Activated CD8-positive, alpha-beta T cell treated with anti-CD3 and anti-CD28 coated beads for 36 hours (primary cell): ENCODE measurements at places on chromosomes 3 and 15.

- DNase-seq, result no peak
Measured at GRCh38 chr3:147672436-147672835, 263.3 kb downstream of the ZIC1 start.

- no peak for DNase-seq
Measured at GRCh38 chr3:52289747-52290595, 2.3 kb downstream of the GLYCTK start.

- no peak for DNase-seq
Measured at GRCh38 chr15:93348711-93349545, 259.9 kb upstream of the RGMA start.

- no peak for DNase-seq
Measured at GRCh38 chr15:66943456-66944095, 121.8 kb upstream of the SMAD3 start.

GRCh38 chr3:129934234-129935123 lies 40.0 kb upstream of the TRH start:
- DNase-seq, result peak; percentile 48

DNA sequence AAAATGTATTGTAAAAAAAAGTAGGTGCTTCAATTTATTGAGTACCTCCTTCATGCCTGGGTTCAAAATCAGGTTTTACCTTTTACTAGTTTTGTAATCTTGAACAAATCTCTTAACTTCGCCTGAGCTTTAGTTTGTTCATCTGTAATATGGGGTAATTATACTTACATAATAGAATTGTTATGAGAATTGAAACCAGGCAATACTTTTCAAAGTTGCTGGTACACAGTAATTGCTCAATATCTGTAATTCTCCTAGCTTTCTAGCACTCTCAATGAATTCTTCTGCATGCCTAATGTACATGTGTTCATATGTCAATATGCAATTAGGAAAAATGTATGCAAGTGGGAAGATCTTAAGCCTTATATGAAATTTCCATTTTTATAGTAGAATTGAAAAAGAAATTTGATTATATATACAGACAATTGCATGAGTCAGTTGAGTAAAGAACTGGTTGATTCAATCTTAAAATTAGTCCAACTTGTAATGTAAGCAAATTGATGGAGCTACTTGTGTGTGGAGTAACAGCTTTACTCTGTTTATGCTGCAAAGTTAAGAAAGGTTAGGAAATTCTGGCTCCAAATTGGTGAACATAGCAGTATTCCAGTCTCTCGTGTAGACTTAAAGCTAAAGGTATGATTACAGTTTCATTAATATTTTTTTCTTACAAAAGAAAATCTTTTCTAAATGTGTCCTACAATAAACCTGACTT lies 4.1 kb downstream of the TNFSF10 start:
- DNase-seq, result no peak

DNA sequence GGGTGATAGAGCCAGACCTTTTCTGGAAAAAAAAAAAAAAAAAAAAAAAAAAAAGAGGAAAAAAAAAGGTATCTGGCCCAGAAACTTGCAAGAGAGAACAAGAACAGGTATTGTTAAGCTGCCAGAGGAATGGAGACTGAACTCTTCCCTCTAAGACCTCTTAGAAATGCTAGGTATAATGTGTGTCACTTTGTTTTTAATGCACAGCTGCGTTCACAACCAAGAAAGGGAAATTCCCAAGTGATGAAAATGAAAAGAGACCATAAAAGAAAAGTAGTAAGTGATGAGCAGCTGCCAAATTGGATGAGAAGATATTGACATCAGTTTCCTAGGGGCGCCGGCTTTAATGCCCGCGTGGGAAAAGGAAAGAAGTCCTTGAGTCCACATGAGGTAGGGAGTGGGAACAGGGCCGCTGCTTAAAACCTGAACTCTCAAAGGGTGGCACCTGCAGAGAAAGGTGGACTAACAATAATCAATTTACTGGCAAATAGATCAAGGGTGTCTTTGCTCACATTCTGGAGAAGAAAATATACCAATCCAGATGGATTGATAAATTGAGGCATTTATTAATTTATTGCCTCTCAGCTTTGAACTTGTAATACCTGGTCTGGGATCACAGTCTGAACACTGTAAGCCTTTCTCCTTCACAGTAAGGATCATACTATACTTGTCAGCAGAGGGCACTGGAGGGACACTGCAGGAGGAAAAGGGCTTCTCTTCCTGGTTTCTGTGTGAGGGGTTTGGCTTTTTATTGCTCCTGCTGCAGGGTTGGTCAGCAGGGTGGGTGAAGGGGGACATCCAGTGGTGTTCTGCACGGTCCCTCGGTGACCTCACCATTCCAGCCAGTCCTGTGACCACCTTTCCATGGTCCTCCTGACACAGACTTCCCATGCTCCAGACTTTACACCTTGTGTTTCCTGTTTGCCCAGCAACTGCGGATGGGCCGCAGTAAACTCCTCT lies 131.6 kb downstream of the AQP9 start:
- peak; percentile 40 for DNase-seq
